ENCODE measurements at places on chromosomes 3 and 15.

DNA sequence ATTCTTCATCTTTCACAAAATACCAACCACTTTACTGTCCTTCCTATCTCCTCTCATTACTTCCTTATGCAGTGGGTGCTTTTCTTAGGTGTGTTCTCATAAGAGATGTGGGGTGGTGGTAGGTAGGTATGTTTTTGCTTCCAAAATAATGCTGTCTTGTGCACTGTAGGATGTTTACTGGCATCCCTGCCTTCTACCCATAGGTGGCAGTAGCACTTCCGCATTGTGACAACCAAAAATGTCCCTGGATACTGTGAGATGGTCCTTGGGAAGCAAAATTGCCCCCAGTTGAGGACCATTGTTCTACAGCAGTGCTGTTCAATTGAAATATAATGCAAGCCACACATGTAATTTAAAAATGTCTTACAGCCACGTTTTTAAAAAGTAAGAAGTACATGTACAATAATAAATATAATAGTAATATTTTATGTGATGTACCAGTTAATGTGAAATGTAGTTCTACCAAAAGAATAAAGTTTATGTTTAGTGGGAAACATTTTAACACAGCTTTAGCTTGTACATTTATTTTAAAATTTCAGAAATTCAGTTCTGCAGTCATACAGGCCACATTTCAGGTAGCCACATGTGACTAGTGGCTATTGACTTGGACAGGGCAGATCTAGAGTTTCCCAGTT, 75.2 kb downstream of the NEO1 start:
- DNase-seq, result no peak

GRCh38 chr3:128492671-128493569, at the start of gene GATA2:
GATA2 (minus strand) TSS chr3:128493201; CDS start chr3:128487031, 6,170 bp downstream.
- no peak for DNase-seq

DNA sequence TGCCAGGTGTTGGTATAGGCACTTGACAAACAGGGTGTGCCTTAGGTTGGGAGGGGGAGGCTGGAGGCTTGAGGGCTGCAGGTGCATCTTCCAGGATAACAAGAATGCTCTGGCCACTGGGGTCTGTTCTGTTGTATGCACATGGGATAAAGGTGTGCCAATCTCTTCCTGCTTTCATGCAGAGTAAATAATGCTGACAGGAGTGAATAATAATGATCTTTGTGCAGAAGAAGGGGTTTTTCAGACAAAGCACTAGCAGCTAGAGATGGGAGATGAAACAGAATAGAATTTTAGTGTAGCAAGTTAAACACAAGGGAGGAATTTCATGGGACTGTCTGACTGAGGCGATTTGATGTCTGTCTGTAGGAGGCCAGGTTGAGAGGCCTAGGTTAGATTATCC, 1.9 kb upstream of the ROPN1 start:
- DNase-seq, result no peak

GRCh38 chr15:87557881-87558280, 698.7 kb downstream of the NTRK3 start:
- no peak for DNase-seq

GRCh38 chr15:63070681-63071129, 28.2 kb downstream of the TPM1 start:
- DNase-seq, result no peak

- no peak for DNase-seq
These were observed 7.6 kb upstream of the KLF15 start for GRCh38 chr3:126364731-126365301.

DNA sequence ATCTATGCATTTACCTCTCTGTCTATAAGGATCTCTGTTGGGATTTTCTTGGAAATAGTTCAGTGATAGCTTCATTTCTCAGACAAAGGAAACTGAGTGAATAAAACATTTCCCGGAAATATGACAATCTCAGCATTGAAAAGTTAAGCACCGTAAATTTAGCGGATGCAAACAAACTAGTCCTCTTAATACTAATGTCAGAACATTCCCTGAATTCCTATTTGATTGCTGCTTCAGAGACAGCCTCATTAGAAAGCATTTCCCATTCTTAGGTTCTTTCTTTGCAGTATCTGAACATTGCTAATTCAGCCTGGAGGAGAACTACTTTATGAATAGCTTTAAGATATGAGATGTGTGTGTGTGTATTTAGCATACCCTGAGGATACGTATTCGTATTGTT, 101.3 kb downstream of the NR2F2 start:
- no peak for DNase-seq

DNA sequence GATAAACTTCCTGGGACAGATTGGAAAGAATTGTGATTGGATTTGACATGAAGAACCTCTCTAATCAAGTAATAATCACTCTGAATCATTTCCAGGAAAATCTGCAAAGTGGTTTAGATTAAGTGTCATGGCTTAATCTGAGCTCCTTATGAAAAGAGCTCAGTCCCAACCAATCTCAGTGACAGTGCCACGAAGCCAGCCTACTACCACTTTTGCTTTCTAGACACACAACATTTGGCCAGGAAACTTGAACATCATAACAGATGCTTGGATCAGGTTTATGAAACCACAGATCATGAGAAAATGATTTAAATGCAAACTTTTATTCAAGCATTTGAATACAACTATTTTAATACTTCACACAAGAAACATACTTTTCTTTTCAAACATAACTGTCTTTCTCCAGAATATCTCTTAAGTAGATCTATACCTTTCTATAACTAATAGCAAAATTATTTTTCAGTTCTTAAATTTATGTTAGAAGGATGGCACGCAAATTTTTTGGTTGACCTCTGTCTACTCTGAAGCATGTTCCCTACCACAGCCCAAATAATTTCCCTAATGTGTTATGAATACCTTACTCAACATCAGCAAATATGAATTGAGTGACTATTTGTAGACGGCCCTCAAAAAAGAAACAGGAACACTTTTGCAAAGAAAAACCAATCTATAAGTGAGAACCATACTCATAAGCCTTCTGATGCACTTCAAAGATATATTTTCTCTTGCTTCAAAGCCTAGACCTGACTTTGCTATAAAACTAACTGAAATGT, 495.0 kb upstream of the ZNF385D start:
- no peak for DNase-seq

DNA sequence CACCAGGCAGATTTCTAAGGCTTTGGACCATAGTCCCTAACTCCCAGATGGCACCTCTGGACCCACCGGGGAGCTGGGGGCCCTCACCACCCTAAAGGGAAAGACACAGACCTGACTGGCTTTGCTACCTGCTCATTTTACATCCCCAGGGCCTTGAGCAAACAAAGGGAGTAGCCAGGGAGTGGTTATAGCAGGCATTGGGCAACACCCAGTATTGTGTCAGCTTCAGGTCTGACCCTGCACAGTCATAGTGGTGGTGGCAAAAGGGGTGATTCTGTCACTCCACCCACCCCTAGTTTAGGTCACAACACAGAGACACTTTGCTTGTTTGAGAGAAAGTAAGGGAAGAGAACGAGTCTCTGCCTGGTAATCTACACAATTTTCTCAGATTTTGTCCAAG, 352.5 kb downstream of the DIPK2A start:
- no peak for DNase-seq
